ENCODE measurements at places on chromosomes 13 and 19.

DNA sequence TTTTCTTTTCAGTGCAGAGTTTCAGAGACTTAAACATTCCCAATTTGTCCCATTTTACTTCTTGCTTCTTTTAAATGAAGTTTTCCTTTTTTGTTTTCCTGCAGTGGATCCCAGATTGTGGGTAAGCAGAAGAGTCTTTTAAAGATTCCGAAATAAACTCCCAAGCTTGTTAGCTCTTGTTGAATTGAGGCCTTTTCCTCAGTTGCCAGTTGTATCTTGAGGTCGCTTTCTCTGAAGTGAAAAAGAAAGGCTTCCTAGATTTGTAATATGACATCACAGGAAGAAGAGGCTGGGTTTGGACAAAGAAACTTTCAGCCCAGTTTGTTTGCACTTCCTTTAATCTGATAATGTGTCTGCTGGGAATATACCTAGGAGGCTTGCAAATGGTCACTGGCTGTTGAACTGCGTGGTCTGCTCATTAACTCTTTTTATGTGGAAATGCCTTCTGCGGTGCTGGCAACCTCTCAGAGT lies at the start of gene LPAR6:
Gene LPAR6 (minus strand): TSS at position 233 of the 471 bp plus-strand sequence. CDS start 690 bp downstream, outside the sequence.
- peak; percentile 62 for DNase-seq

DNA sequence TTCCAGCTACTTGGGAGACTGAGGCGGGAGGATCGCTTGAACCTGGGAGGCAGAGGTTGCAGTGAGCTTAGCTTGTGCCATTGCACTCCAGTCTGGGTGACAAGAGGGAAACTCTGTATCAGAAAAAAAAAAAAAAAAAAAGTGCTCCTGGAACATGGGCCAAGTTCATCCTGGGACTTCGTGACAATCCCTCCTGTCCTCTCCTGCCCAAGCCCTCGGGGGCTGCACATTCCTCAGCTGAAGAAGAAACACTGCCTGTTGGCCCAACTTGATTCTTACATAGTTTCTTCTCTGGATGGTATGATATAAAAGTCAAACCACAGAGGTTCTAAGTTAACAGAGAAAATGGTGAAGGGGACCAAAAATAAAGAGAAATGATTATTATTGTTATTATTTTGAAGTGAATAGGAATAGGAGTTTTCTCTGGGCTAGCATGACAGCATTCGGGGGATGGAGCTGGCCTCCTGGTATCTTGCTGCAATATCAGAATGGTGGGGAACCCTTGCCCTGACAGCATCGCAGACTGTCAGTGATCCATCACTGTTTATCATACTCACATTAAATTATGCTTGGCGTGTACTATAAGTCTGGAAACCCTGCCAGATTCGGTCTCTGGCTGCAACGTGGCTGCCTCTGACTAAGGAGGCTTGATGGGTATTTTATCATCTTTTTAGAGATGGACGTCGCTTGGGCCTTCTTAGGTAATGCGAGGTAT lies 113.7 kb upstream of the OXGR1 start:
- no peak for DNase-seq

DNA sequence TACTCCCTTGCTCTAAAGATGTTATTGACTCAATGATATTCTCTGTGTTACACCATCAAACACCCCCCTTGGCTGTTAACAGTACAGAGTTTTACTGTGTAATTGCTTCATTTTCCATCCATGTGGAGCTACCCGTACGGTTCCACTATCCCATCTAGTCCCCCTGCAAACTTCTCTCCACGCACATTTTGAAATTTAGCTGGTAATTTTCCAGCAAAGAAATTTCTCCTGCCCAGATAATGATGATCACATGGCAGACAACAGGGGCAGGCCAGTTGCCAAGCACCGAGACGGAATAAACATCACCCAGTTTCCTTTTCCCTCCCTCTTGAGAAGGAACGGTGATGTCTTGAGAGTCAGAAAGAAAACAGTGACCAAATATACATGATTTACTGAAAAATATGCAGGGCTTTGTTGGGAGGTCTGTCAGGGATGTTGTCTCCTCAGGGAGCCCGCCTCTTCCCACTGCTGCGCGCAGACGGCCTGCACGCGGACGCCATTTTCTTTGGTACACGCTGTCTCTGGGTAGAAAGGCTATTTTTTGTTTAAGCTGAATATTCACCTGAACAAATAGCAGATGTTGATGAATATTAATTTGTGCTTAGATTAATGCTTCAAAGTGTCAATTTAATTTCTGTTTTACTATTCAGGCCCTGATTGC lies 109.9 kb downstream of the OLFM4 start:
- DNase-seq, result no peak

- no peak for DNase-seq
Observed at GRCh38 chr13:73399347-73400216, 340.8 kb downstream of the KLF5 start.

GRCh38 chr19:51090471-51090870 lies 7.8 kb upstream of the KLK14 start:
- DNase-seq, result no peak

GRCh38 chr13:36207672-36208071 lies 6.7 kb downstream of the SOHLH2 start:
- DNase-seq, result no peak

GRCh38 chr13:28819735-28820098 lies 422 bp upstream of the MTUS2 start:
- DNase-seq, result peak; percentile 29

DNA sequence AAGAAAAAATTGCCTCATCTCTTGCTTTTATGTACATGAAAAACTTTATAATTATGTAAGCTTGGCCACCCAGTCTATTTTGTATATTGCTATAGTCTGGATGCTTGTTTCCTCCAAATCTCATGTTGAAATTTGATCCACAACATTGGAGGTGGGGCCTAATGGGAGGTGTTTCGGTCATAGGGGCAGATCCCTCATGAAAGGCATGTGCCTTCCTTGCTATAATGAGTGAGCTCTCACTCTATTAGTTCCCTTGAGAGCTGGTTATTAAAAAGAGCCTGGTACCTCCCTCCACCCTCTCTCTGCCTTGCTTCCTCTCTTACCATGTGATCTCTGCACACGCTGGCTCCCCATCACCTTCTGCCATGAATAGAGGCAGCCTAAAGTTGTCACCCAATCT lies 1005.1 kb downstream of the PCDH9 start:
- DNase-seq, result no peak

DNA sequence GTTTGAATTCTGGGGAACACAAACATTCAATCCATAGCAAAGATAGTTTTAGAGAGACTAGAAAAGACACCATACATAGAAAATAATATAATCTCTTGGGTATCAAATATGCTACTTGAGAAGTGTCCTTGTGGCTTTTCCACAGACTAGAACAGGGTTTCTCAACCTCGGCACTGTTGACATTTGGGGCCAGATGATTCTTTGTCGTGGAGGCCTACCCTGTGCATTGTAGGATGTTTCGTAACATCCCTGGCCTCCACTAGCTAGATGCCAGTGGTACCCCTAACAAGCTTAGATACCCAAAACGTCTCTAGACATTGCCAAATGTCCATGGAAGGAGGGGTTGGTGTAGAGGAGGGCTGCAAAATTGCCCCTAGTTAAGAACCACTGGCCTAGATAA lies 2.2 kb upstream of the ESD start:
- DNase-seq, result no peak

DNA sequence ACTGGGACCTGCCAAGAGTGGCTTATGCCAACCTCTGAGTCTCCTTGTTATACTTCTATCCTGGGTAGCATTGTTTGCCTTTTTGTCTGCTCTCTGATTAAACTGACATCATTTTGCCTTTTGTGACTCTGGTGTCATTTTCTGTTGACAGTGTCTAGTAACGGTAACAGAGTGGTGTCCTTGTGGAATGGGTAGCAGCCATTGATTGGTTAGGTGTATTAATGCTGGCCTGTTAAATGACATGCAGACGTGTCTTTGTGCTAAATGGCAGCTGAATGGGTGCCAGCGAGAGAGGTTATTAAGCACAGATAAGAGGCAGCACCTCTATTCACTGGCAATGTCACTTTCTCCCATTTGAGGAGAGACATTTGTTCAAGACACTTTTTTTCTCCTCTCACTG lies 1289.4 kb downstream of the PCDH9 start:
- no peak for DNase-seq

GRCh38 chr13:44837250-44837649 lies 152.0 kb downstream of the NUFIP1 start:
- DNase-seq, result no peak

DNA sequence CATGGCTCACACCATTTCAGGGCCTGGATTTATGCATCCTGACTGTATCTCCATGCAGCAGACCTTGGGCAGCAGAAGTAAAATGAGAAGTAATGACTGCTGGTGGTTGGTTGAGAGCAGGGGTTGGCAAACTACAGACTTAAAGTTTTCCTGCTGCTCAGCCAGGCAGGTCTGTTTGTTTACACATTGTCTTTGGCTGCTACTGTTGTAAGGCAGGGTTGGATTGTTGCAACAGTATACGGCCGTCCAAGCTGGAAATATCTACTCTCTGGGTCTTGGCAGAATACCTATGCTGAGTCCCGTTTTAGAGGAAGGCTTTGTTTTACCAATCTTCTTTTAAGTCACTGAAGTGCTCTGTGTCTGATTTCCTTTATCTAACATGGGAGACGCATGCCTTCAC lies 13.5 kb downstream of the SNRNP70 start:
- no peak for DNase-seq

GRCh38 chr19:41917676-41918075 lies 10.6 kb downstream of the ERFL start:
- DNase-seq, result no peak

DNA sequence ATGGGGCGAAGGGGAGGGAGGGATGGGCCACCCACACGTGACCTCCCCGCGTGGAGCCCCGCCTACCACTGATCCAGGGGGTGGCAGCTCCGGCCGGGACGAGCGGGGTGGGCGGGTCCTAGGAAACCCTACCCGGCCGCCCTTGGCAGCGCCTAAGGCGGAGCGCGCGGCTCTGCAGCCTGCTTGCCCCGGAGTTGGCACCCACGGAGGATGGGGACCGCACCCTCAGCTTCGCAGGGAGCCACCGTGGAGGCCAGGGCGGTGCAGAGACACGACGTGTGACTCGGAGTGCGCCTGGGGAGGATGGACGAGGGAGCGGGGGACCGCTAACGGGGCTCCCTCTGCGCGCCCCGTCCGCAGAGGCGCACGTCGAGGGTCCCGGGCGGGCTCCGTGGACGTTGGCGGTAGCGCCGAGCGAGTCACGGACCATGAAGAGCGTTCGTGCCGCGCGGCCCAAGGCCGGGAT lies at the start of gene RGS9BP:
Gene RGS9BP (plus strand): TSS at position 129 of the 466 bp plus-strand sequence. CDS start 416 bp downstream, outside the sequence.
- DNase-seq, result peak; percentile 75

DNA sequence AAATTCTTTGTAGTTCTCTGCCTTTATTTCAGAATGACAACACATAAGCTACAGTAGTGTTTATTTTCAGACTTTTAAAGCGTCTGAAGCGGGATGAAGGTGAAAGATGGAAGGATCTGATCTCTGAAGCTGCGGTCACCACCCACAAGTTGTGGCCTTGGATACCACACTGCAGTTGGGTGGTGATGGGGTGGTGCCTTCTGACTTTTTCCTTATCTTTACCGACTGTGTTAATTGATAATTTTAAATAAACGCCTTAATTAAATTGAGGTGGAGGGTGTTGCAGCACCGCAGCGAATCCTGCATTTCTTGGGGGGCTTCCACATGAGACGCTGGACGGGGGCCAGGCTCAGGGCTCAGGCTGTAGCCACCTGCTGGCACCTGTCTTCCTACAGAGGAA lies 1.3 kb downstream of the TFDP1 start:
- no peak for DNase-seq

- no peak for DNase-seq
Observed at GRCh38 chr19:44164327-44164672, 600 bp upstream of the ZNF226 start.

DNA sequence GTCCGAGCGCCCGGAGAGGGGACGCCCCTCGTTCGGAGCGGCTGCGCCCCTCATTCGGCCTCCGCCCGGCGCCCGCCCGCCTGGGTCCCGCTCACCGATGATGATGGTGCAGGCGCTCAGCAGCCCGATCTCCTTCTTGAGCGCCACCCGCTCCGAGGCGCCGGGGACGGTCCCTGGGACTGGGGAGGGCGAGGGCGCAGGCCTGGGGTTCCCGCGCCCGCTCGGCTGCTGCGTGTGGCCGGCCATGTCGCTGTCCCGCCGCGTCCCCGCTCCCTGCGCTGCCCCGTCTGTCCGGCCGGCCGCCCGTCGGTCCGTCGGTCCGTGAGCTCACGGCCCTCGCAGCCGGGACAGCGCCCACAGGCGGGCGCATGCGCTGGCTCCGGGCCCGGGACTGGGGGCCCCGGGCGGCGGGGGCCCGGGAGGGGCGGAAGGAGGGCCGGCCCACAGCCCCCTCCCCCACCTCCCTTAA lies at the start of gene SLC7A10:
Gene SLC7A10 (minus strand): TSS at position 393 of the 469 bp plus-strand sequence. CDS start 147 bp downstream, at position 246.
- no peak for DNase-seq

DNA sequence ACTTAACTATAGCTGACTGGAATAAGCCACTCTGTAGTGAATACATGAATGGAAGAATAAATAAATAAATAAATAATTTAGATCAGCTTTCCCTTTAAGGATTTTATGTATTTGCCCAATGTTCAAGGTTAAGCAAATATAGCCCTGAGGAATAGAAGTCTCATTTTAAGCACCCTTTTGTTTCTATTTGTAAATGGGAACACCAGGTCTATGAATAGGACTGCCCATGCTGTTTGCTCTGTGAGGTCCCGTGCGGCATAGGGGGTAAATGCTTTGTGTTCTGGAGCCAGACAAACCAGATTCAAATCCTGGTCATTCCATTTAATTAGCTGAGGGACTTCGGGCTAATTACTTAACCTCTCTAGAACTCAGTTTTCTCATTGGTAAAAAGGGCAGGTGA lies 29.3 kb downstream of the CBY2 start:
- DNase-seq, result no peak
